Hematopoietic multipotent progenitor cell treated with erythropoietin and hydrocortisone succinate and interleukin-3 and kit ligand, for 17 days (in vitro differentiated cells): ENCODE measurements at places on chromosomes 1 and 21.

GRCh38 chr1:9996624-9997582, at the start of gene RBP7:
RBP7 (plus strand) TSS chr1:9997228; CDS start chr1:9997259, 31 bp downstream.
- DNase-seq, result no peak

GRCh38 chr1:225532240-225532944, 104.6 kb upstream of the LBR start:
- no peak for DNase-seq

- DNase-seq, result no peak
Observed at GRCh38 chr1:84853741-84854721, 39.0 kb downstream of the LPAR3 start.

GRCh38 chr1:183776731-183777130, 28.2 kb upstream of the RGL1 start:
- DNase-seq, result no peak

DNA sequence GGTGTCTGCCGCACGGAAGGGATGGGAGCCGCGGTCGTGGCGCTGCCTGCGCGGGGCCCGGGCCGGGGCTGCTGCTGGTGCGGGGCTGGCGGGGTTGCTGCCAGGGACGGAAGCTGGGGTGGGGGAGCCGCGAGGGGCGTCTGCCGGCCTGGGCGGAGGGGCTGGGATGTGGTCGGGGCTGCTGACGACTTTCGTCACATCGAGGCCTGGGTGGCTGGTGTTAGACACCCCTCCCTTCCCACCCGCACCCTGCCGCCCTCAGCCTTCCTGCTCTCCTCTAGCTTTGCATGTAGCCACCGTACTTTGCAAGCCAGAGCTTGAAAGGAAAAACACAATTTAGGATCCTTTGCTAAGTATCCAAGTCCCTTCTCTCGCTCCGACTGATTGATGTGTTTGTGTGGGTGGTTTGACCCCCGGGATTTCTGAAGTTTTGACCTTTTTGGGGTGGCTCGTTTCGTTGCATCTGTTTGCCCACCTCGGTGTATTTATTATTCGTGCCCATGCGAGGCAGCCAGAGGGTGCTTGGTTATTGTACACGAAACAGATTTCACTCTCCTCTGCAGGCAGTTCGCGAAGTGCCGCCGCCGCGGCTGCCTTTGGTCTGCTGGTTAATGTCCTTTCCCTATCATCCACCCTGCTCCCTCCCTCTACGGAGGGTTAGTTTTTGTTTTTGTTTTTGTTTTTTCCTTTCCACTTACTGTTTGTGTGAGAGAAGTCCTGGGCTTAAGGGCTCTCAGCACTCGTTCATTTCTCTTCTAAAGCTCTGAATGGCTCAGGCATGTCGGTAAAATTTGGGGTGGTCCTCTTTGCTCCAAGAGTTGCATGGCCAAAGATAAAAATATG, 868 bp downstream of the C1orf21 start:
- DNase-seq, result no peak

- DNase-seq, result no peak
Observed at GRCh38 chr1:243903895-243904294, 53.9 kb upstream of the AKT3 start.

DNA sequence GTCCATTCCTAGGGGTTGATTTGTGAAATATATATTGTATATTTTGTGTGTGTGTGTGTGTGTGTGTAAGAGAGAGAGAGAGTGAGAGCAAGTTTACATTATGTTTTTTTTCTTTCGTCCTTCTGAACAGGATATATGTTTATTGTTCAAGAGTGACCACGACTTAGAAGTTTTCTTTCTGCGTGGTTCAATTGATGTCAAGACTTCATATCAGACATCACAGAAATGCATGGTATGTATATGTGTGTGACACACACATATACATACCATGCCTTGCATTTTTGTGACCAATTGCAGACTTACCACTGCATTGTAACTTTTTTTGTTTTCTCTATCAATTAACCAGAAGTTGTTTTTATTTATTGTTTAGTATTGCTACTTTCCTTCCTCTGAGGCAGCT, 2.5 kb downstream of the RASAL2 start:
- no peak for DNase-seq

DNA sequence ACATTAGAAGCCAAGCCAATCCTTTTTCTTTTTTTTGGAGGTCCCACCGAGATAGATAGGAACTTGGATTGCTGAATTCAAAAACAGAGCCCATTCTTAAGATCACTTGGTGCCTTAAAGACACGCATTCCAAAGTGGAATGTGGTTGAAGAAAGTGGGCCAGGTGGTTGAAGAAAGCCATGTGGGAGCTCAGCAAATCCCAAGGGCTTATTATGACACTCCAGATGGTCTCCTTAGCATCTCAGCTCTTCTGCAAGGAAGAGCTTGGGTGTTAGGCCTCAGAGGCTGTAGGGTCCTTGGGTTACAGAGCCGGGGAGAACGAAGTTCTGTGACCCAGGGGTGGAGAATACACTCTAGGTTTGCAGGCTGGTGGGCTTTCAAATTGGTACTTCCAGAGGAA, 13.5 kb downstream of the TOR3A start:
- DNase-seq, result no peak

GRCh38 chr1:24981631-24982005, 51.5 kb upstream of the RUNX3 start:
- DNase-seq, result no peak

GRCh38 chr21:8990326-8991087, 1530.9 kb upstream of the TPTE start:
- no peak for DNase-seq

DNA sequence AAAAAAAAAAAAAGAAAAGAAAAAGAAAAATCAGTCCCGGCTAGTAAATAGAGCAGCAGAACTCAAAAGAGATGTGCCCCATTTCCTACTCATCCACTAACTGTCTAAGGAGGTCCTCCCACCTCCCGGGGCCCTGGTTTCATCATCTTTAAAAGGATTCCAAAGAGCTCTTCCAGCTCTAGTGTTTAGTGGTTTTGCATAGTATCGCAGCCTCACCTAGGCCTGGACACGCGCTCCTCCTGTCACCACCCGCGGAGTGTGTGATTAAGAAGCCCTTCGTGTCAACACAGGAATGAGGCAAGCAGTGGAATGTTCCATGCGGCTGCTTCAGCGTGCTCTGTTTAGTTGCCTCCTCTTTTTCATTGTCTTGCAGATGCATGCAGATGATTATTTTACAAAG, 49.0 kb downstream of the LBR start:
- DNase-seq, result no peak

- no peak for DNase-seq
Observed at GRCh38 chr21:26513212-26513611, 59.9 kb downstream of the CYYR1 start.

DNA sequence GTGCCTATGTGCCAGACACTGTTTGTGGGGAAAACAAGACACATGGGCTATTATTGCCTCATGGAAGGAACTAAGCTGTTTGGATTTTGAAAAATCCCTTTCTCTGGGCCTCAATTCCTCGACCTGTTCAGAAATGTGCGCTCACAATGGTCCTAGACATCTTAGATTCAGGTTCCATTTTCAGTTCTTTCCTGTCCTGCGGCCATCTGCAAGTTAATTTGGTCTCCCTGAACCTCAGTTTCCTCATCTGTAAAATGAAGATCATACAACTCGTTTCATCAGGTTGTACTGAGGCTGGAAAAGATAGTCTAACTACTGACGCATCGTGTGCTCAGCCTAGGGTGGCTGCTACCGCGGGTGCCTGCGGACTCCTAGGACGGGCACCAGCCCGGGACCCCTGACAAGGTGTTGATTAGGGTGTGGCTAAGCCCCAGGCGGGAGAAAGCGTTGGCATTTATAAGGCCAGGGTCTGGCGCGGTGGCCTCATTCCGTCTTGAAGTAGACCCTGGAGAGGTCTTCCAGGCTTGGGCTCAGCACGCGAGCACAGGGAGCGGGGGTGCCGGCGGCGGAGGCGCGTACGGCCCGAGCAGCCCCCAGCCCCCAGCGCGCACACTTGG, 493 bp upstream of the ELOA start:
- DNase-seq, result no peak

- no peak for DNase-seq
Observed at GRCh38 chr1:23553231-23554126, 5.8 kb downstream of the ID3 start.

DNA sequence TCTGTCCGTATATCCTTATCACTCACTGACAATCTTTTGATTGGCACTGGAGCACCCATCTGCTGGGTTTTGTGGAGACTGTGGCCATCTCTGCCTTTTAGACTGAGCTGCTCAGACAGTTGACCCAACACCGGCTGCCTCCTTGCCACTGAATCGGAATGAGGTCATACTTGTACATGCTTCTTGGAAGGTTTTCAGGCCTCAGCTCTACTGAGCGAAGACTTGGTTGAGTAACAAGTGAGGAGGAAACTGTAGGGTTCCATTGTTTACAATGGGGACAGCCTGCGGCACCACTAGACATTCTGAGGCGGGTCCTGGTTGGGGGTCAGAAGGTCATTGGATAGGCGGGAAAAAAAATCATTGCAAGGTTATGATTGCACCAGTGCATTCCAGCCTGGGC, 320.3 kb downstream of the KIF26B start:
- DNase-seq, result no peak

GRCh38 chr1:152728986-152729385, 21.0 kb downstream of the LCE4A start:
- DNase-seq, result no peak

- DNase-seq, result no peak
Observed at GRCh38 chr1:35717911-35718476, 690 bp downstream of the C1orf216 start.

GRCh38 chr1:237228421-237228820, 186.4 kb downstream of the RYR2 start:
- DNase-seq, result no peak

DNA sequence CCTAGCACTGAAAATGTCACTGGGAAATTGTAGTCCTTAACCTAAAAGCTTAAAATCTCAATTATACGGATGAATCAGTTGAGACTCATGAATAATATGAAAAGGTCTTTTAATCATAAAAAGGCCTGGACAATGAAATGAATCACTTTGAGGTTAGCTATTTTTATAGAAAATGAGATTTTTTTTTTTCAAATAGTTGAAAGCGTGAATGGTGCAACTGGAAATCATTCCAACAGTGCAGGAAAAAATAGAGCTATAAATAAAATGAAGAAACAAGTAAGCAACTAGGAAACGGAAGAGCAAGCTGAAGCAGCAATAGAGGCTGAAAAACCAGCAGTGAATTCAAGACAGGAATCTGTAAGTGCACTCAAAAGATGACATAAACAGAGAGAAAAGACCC, 142.9 kb downstream of the BACH1 start:
- DNase-seq, result no peak

DNA sequence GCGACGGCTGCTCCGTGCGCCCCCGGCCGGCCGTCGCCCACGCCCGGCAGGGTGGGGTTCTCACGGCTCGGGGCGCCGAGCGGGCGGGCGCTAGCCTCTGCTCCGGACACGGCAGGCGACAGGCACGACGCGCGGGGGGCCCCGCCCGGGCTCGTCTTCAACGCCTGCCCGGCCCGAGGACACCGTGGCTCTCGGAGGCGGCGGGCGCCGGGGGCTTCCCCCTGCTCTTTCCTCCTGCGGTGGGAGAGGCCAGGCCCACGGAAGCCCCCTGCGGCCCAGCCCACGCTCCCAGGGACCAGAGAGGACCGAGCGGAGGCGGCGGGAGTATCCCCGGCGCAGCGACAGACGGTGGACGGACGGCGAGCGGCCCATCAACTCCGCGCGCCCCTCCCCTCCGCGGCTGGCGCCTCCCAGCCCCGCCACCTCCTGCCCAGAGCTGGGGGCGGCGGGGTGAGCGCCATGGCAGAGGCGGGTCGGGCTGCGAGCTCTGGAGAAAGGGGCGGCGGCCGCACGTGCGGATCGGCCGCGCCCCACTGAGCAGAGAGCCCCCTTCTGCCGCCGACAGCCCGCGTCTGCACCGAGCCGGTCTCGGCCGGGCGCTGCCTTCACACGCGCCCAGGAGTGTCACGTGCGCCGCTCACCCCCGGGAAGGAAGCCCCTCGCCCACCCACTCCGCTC, at the start of the genes SHE and TDRD10:
Gene SHE (minus strand): TSS at position 347 of the 678 bp plus-strand sequence. CDS start 386 bp downstream, outside the sequence.
Gene TDRD10 (plus strand): TSS at position 154 of the 678 bp plus-strand sequence. CDS start 4,685 bp downstream, outside the sequence.
- no peak for DNase-seq

DNA sequence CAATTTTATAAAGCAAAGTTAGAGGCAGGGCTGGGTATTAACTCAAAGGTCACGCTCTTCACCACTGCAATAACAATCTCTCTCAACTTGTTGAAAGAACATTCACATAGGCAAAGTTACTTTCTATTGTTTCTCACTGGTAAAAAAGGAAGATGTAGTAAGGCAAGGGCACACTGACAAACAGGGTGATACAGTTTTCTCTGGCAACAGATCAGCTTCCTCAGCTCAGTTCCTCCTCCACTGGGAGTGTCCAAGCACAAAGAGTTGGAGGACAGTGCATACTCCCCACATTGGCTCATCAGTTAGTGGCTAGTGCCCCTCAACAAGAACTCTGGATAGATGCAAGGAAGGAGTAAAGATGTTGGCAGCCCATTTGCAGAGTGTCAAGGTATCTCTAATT, 3.7 kb downstream of the PLPPR4 start:
- no peak for DNase-seq

- no peak for DNase-seq
Observed at GRCh38 chr1:223466151-223466550, 72.9 kb downstream of the CCDC185 start.

- no peak for DNase-seq
Observed at GRCh38 chr1:192401825-192402224, 85.0 kb downstream of the RGS21 start.

DNA sequence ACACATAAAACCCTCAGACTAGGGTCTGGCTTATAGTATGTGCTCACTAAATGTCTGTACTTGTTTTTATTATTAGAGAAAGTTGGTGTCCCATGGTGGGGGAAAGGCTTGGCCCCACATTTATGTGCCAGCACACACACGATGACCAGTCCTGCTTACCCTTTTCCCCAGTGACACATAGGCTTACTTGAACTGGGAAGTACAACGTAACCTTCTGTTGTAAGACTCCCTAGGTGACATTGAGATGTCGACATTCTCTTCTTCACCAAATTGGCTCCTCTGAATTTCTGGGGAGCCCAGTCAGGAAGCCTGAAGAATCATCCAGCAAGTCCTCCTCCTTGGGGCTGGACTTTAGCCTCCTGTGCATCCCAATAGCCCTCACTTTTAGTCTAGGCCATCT, 1.7 kb upstream of the MECR start:
- no peak for DNase-seq

GRCh38 chr1:67672260-67672803, 12.7 kb upstream of the GADD45A start:
- DNase-seq, result no peak
